ENCODE measurements at places on chromosomes 1 and 21. TPM values are rescaled to one million over a fixed set of nuclear protein-coding genes. Genes with fewer than 3 reads are reported as not detected.

DNA sequence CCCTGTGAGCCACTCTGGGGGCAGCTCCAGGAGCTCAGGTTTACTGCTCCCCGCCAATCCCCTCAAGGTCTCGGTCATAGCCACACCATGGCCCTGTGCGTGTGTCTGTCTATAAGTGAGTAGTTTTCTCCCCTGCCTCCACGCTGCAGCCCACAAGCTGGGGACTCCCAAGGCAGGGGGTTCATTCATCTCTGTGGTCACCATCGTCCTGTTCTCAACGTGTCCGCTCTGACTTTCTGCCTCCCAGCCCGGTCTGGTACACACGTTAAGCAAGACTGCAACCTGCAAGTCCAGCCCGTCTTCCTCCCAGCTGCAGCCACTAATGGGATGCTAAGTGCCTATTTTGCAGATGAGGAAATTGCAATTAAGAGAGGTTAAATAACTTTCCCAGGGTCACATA lies 49.8 kb downstream of the IGSF21 start:
- no peak overlapping the region for H3K27ac ChIP-seq
- no peaks in the 10 kb centered on the region for H3K36me3 ChIP-seq
- no peaks in the 10 kb centered on the region for H3K4me1 ChIP-seq
- H3K4me3 ChIP-seq = no peak overlapping the region
- H3K27me3 ChIP-seq = no peaks in the 10 kb centered on the region

GRCh38 chr1:60078182-60078581 lies 4.6 kb upstream of the C1orf87 start:
- H3K4me3 ChIP-seq = no peak overlapping the region
- no peak for DNase-seq
- H3K36me3 ChIP-seq = no peaks in the 10 kb centered on the region
- H3K27ac ChIP-seq = no peak overlapping the region
- H3K27me3 ChIP-seq = peaks cover 13% of the 10 kb centered on the region

Gene CACNA1S
- not detected for total RNA-seq

DNA sequence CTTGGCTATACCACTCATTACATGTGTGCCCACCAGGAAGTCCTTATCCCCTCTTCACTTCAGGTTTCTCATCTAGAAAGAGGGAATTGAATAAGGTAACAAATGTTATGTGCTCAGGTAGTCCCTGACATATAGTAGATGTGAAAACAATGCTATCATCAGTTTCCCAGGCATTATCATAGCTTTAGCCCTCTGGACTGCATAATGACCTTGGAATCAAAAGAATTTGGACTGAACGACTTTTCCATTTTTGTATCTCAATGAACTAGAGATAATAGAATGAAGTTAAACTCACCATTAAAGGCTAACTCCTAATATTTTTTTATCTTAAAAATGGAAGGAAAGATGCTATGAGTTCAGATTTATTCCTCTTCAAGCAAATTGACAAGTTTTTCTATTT lies 304.1 kb upstream of the USP24 start:
- DNase-seq = no peak
- peaks cover 8% of the 10 kb centered on the region for H3K27me3 ChIP-seq
- H3K36me3 ChIP-seq = no peaks in the 10 kb centered on the region
- H3K27ac ChIP-seq = no peak overlapping the region

- H3K4me3 ChIP-seq = no peak overlapping the region
- DNase-seq = no peak
- H3K27me3 ChIP-seq = no peaks in the 10 kb centered on the region
- H3K4me1 ChIP-seq = no peaks in the 10 kb centered on the region
- H3K36me3 ChIP-seq = no peaks in the 10 kb centered on the region
- H3K27ac ChIP-seq = no peak overlapping the region
These were observed 36.2 kb downstream of the TP73 start for GRCh38 chr1:3688356-3689137.

DNA sequence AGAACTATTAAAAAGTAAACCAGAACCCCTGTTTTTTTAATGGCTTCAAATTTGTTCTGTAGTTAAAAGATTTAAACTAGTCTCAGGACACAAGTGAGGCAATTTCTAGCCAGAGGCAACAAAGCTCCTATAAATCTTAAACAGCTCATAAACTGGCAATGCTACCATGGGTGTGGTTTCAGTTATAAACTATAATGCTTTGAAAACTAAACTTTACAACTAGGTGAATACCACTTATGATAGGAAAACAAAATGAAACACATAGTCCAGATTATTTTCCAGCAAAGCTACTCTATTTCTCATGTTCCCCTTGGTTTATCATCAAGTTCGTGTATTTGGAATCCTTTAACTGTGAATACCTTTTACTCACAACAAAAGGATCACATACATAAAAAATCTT lies 282.5 kb downstream of the VAV3 start:
- H3K27ac ChIP-seq = no peak overlapping the region
- DNase-seq = no peak
- H3K4me1 ChIP-seq = no peaks in the 10 kb centered on the region

Gene LHX4
- not detected for total RNA-seq

Gene NUDT4B
- not detected for total RNA-seq

DNA sequence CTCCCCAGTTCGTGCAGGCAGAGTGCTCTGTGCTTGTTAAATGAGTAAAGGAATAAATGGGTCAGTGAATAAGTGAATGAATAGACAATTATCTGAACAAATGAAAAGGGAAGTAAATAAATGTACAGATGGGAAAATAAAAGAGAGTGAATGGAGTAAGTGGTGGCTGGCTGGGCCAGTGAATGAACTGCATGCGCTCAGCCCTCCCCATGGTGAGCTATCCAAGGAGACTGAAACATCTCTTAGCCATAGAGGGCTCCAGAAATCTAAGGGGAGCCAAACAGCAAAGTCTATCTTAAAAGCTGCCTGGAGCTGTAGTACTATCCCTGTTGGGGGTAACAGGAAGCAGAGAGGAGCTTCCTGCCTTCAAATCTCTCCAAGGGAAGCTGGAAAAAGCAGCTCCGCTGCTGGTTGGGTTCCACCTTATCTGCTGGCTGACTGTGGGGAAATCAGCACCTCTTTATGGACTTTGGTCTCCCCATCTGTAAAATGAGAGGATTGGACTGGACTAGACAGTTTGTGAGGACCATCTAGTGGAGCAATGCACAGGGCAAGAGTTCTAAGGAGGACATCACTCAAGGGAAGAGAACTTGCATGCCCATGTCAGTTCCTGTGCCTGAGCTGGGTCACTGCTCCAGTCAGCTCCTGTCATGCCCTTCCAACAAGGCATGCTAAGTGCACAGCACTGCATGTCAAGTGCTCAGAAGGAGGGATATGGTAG lies 77.9 kb downstream of the TRABD2B start:
- no peak overlapping the region for H3K4me3 ChIP-seq
- no peaks in the 10 kb centered on the region for H3K4me1 ChIP-seq
- DNase-seq = no peak
- no peaks in the 10 kb centered on the region for H3K36me3 ChIP-seq

GRCh38 chr1:65792669-65793358 lies at the start of gene PDE4B:
Gene PDE4B, plus strand, starts transcription at chr1:65792895.
- H3K27me3 ChIP-seq = peaks cover 52% of the 10 kb centered on the region
- H3K27ac ChIP-seq = no peak within 1 kb of the TSS
- H3K36me3 ChIP-seq = no peaks in the 10 kb centered on the region

DNA sequence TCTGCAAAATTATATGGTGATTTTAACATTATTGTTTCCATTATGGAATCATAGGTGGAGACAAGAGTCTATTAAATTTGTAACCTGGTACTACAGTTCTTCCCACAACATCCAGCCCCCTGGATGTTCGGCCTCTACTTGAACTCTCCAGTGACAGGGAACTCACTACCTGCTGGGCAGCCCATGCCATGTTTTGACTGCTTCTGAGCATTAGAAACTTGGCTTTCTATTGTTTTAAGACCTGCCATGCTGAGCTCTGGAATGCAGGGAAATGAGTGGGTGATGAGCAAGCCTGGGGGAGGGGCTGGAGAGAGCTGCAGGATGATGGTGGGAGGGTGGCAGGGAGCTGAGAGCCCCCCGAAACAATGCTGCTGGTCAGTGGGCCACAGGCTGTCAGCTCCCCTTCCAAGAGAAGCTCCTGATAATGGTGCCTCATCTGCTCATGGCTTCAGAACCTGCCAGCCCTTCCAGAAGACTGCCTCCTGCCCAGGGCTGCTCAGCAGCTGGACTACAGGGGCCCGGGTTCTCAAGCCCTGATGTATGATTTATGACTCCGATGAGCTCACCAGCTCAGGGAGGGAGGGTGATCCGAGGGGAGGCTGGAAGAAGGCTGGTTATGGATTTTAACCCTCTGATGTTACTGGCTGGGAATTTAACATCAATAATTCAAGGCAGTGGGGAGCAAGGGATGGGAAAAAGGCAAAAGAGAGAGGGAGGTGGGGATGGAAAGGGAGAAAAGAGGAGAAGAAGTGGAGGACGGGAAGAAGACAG lies 205.0 kb downstream of the HIVEP3 start:
- H3K4me3 ChIP-seq = no peak overlapping the region
- no peaks in the 10 kb centered on the region for H3K36me3 ChIP-seq
- H3K27ac ChIP-seq = no peak overlapping the region
- H3K4me1 ChIP-seq = peaks cover 19% of the 10 kb centered on the region
- no peak for DNase-seq
- no peaks in the 10 kb centered on the region for H3K27me3 ChIP-seq

DNA sequence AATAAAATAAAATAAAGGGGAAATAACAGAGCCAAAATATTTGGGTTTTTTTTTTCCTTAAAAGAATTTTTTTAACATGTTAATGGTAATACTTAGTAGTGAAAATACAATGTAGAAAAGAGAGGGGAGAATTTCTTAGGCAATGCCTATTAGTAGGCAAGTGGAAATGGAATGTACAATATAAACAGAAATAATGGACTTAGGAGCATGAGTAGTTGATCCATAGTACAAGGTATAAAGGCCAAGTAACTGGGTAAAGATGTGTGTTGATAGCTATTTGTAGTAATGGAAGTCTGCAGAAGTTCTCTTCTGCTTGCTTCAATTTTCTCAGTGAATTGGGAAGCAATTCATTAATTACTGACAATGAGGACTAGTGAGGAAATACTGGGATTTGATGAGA lies 34.4 kb downstream of the TESK2 start:
- no peak overlapping the region for H3K4me3 ChIP-seq
- DNase-seq = no peak
- H3K4me1 ChIP-seq = no peaks in the 10 kb centered on the region
- no peaks in the 10 kb centered on the region for H3K36me3 ChIP-seq
- no peak overlapping the region for H3K27ac ChIP-seq

GRCh38 chr1:106956721-106957120 lies 99.8 kb upstream of the PRMT6 start:
- no peak overlapping the region for H3K4me3 ChIP-seq
- no peak overlapping the region for H3K27ac ChIP-seq
- no peaks in the 10 kb centered on the region for H3K4me1 ChIP-seq
- no peaks in the 10 kb centered on the region for H3K27me3 ChIP-seq
- H3K36me3 ChIP-seq = no peaks in the 10 kb centered on the region

DNA sequence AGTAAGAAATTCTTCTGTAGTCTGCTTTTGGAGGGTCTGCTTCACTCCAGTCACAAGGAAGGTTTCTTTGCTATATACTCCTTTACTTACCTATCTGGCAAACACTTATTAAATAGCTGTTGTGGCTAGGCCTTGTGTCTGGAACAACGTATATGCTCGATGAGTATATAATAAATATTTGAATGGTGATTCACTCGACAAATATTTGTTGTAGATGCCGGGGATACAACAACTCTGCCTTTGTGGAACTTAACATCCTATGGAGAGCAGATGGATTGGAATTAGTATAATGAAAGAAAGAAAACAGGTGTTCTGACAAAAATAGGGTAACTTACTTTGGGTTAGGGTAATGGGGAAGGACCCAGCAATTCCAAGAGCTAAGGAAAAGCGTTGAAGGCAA lies 31.1 kb downstream of the KPNA6 start:
- DNase-seq = no peak
- H3K36me3 ChIP-seq = peaks cover 31% of the 10 kb centered on the region
- H3K4me3 ChIP-seq = no peak overlapping the region
- H3K27ac ChIP-seq = peak overlapping the region; percentile 21
- H3K4me1 ChIP-seq = peaks cover 29% of the 10 kb centered on the region
